ENCODE measurements at places on chromosomes 2 and 18.

- no peak for DNase-seq
Observed at GRCh38 chr2:15302154-15302553, 259.0 kb downstream of the NBAS start.

- no peak for DNase-seq
Observed at GRCh38 chr2:40105593-40105992, 326.5 kb upstream of the THUMPD2 start.

- no peak for DNase-seq
Observed at GRCh38 chr18:62479574-62479973, 43.3 kb upstream of the ZCCHC2 start.

- DNase-seq = peak; percentile 42
Observed at GRCh38 chr18:9101730-9102507, 580 bp upstream of the NDUFV2 start.

GRCh38 chr2:28869494-28870145 is 489 bp downstream of the TRMT61B start:
- no peak for DNase-seq

DNA sequence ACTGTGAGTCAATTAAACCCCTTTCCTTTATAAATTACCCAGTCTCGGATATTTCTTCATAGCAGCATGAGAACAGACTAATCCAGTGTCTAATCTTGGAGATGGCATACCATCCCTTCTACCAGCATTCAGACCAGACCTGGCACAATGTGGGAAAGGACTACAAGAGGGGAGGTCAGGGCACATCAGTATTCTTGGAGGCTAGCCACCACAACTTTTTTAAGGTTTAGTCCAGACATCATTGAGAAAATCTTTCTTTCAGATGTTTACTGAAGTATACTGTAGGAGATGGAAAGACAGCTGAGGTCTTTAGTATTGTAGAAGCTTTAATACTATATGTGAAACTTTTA is 4.0 kb downstream of the RALB start:
- no peak for DNase-seq

DNA sequence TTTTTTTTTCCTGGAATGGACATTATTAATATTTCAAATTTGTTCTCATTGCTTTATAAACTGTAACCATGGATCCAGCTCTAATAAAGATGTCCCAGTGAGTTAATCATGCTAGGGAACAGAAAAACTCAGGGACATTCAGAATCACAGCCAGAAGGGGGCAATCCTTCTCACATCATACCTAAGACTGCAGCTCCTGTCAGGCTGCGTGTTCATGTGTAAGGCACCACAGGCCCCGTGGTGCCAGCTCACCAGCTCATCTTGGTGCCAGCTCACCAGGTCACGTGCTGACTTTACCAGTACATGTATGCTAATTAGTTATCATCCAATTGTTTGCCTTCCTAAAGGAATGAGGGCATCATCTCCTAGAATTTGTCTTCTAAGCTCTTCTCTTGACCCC is 84.7 kb upstream of the NEDD4L start:
- peak; percentile 35 for DNase-seq

DNA sequence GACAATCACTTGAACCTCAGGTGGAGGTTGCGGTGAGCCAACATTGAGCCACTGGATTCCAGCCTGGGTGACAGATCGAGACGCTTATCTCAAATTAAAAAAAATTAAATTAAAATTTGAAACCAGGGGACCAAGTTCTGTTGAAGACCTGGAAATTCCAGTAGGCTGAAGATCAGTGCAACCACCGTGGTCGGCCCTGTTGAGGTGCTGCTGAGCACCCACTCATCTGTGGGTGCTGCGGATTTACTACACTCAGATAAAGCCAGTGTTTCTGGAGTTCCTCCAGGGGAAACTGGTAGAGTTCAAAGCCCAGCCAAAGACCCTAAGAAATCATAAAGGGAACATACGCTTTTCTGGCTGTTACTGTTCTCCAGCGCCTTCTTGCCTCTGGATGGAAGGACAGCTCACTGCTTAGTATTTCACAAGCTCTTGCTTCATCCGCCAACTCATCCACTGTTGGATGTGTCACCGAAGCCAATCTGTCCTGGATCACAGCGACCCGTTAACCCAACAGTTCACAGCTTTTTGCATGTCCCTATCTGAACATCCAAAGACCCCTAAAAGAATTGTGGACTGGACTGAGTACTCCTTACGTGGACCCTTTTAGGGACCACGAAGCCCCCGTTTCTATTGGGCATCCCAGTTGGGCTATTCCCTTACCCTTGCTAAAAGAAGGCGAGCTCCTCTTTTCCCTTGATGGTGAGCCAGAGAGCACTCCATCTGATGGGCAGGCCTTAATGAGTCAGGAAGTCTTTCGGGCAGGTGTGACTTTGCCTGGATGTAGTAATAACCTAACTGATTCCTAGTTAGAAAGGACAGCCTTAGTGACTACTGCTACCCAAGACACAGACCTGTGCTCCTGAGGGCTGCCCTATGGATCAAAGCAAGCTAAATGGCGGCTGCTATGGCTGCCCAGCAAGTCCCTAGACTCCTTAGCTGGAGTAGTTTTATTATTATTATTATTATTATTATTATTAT is 6.0 kb upstream of the ALPP start:
- DNase-seq = no peak

DNA sequence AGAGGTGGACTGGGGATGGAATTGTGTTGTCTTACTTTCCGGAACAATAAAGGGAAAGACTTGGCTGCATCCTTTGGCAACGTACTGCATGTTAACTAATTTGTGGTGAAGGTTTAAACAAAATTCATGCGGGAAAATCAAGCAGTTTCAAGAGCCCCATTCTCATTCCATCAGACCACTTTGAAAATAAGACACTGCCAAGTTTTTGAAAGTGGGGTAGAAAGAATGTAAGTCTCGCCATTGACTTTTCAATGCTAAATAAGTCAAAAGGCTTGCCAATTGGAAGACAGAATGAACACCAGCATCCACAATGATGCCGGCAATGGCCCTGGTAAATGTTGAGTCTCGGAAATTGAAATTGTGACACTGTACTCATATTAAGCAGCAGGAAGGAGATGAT is 322.0 kb downstream of the RND3 start:
- DNase-seq = no peak

DNA sequence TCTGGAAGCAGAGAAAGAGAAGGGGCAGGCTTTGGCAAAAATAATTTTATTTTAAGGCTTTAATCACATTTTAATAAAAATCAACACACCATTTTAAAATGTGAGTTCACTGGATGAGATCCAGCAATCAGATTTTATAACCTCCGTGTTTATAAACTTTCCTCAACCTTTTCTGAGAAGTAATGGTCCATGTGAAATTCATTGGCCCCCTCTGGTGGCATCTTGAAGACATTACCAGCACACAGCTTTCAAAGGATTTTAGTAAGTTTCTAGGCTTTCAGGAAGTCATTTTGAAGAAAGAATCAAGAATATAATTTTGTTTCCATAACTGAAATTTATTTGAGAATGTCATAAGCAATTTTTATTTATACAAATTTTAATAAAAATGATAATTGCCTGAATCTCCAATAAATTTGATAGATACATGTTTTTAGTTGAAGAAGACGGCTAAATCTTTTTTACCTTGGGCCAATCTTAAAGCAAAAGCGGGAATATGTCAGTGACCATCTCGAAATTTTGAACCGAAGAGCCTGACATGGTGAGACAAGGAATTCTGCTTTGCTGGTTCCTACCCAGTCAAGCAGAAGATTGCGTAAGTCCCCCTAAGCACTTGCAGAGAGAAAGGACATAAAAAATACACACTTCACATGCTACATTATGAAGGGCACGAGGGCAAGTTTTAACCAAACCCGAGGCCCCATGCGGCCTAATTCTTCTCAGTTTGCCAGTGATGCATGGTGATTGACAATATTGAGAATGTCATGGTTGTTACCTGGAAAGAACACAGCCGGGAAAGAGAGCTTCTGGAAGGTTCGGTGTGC is 128.4 kb upstream of the CBLN2 start:
- peak; percentile 31 for DNase-seq

- DNase-seq = no peak
Observed at GRCh38 chr2:101559551-101559950, 84.6 kb upstream of the RFX8 start.

DNA sequence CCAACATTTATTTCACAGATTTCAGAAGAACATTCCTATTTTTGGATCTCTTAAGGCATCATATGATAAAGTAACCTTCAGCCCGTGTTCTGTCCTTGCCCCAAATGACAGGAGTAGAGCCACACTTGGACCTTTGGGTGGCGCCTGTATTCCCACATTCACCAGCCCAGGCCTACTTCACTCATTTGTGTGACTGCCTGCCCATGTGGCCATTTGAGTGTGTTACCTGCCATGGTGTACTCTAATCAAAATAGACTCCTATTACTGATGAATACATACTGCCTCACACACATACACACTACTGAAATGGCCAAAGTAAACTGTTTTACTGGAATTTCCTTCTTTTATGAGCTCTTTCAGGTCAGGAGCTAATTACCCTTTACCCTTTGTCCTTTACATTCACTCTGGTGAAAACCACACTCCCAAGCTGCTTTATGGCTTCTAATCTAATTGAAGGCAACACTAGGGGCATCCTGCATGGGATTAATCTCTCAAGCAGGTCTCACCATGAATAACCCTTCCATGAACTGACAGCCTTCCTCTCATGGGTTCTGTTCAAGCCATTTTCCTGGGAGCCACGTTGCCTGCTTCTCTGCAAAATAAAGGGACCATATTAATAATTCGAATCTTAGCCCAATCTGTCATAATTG is 271.0 kb upstream of the GALNT5 start:
- DNase-seq = no peak

- no peak for DNase-seq
Observed at GRCh38 chr2:116435648-116436047, 1378.8 kb upstream of the DDX18 start.

GRCh38 chr18:62809900-62810299 is 94.6 kb downstream of the PHLPP1 start:
- DNase-seq = no peak

DNA sequence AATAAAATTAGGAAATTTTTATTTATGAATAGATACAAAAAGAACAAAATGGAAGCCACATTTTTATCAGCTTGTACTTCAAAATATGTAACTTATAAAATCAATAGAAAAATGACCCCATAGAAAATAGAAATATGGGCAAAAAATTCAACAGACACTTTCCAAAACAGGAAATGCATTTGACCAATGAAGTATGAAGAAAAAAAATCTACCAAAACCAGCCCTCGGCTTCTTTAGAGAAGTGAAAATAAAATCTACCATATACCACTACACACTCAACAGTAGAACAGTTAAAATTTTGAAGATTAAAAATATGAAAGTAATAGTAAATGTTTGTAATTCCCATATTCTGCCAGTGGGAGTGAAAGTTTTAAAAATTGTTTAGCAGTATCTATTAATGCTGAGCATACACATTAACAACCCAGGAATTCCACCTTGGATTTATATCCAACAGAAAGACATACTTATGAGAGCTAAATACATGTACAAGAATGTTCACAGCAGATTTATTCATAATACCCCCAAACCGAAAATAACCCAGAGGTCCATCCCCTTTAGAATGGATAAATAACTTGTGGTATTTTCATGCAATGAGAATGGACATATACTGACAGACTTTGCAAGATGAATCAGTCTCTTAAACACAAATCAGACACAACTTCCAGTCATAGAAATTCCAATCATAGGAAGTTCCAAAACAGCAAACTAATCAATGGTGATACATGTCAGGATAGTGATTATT is 318.0 kb downstream of the FIGN start:
- no peak for DNase-seq

DNA sequence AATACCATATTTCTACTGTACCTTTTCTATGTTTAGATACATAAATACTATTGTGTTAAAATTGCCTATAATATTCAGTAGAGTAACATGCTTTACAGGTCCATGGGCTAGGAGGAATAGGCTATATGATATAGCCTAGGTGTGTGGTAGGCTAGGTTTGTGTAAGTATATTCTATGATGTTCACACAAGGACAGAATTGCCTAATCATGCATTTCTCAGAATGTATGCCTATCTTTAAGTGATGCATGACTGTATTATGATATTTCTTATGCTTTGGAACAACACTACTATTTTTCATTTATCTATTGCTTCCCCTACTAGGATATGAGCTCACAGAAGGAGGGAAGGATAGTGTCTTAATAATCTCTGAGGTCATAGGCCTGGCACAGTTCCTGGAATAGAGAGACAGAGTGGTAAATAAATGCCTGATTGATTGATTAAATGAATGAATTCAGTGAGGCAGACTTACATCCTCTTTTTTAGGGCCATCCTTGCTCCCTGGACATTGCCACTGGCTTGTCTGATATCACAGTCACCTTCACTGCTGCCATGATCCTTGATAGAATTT is 121.0 kb downstream of the MYO3B start:
- DNase-seq = peak; percentile 14

DNA sequence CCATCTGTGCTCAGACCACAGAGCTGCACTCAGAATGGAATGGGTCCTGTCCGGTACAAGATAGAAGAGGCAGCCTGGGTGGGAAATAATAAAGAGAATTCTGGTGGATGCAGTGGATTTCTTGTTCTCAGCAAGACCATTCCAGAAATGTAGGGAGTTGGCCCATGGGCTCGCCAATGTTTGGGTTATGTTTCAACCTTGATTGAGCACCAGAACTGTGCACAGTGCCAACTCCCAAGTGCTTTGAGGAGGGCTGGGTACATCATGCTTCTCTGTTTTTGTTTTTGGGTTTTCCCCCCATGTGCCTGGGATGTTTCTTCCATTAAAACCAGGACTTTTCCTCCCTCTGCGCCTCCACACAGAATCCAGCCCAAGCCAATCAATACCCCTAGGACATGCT is 304.1 kb downstream of the TNS1 start:
- no peak for DNase-seq

DNA sequence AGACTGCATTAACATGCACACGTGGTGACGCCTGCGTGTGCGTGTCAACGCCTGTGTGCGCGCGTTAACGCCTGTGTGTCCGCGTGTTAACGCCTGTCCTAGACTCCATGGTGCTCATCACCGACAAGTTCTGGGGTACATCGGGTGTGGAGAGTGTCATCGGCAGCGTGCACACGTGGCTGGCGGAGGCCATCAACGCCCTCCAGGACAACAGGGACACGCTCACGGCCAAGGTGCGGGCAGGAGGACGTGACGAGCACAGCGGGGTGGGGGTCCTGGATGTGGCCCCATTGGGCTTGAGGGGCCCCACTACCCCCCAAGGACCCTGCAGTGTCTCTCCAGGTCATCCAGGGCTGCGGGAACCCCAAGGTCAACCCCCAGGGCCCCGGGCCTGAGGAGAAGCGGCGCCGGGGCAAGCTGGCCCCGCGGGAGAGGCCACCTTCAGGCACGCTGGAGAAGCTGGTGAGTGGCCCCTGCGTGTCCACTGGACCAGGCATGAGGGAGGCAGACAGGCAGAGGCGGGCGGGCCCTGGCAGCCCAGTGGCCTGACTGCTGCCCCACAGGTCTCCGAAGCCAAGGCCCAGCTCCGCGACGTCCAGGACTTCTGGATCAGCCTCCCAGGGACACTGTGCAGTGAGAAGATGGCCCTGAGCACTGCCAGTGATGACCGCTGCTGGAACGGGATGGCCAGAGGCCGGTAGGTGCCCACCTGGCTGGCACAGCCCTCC is 29.2 kb downstream of the GPC1 start:
- DNase-seq = no peak

GRCh38 chr18:48621815-48622555 is 83.2 kb downstream of the CTIF start:
- DNase-seq = no peak

- DNase-seq = no peak
Observed at GRCh38 chr2:71006323-71006722, 11.7 kb upstream of the TEX261 start.

Data from NCI-H774 (cell line).